ENCODE measurements at places on chromosomes 2 and 18.

DNA sequence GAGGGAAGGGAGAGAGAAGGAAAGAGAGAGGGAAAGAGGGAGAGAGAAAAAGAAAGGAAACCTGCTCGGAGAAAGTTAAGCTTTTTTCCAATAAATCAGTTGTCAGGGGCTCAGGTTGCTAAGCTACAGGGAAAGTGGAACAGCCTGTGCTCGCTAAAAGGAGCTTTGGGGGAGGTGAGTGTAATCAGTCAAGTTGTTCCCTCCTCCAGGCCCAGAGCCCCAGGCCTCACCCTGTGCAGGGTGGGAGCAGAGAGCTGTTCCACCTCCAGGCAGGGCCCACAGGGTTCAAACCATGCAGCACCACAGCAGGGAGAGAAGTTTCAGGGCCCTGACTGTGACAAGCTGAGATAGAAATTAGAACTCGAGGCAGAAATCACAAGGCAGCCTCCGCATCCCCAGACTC, 56.4 kb upstream of the PPP1CB start:
- no peak for DNase-seq

- no peak for DNase-seq
Observed at GRCh38 chr18:76441002-76441667, 53.9 kb downstream of the ZNF516 start.

- no peak for DNase-seq
Observed at GRCh38 chr2:187698374-187699110, 144.3 kb upstream of the TFPI start.

DNA sequence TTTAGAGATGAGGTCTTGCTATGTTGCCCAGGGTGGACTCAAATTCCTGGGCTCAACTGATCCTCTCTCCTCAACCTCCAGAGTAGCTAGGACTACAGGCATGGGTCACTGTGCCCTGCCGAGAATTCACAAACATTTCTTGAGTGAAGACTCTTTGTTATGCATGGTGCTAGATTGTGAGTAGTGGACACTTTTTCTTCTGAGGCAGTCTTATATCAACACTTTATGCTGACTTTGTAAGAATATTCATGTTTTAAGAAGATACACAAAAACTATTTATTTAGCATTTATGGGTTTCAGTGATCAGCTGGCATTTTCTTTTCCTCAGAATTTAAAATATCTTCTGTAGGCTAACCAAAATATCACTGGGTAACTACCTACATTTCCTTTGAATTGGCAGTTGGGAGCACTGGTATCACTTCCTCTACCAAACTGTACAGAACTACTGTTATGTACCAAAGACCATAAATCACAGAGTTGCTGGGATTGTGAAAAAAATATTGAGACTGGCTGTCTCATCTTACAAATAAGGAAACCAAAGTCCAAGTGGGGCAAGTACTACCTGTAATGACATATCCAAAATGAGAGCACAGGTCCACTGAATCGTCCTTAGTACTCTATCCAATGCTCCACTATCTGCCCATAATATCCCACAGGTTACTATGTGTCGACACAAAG, 34.0 kb downstream of the DOCK10 start:
- no peak for DNase-seq

DNA sequence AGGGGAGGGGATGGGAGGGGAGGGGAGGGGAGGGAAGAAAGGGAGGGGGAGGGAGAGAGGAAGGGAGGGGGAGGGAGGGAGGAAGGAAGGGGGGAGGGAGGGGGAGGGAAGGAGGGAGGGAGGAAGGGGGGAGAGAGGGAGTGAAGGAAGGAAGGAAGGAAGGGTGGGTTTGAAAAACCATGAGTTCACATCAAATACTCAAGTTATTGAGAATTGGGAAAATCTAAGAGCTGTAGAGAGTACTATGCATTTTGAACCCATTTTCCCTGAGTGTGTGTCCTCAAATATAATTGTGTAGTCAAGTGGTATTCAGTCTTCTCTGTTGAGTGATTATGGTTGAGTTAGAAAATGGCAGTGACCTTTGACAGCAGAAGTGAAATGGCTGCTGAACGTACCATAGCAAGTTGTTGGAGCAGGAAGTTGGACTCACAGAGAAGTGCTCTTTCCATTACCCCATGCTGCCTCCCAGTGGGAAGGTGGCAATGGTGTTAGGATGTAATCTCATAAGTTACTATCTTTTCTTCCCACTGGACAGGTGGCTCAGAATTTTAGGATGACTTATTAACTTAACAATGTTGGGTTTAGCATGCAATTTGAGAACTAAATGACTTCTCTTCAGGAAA, 214.6 kb downstream of the SETBP1 start:
- DNase-seq, result no peak

DNA sequence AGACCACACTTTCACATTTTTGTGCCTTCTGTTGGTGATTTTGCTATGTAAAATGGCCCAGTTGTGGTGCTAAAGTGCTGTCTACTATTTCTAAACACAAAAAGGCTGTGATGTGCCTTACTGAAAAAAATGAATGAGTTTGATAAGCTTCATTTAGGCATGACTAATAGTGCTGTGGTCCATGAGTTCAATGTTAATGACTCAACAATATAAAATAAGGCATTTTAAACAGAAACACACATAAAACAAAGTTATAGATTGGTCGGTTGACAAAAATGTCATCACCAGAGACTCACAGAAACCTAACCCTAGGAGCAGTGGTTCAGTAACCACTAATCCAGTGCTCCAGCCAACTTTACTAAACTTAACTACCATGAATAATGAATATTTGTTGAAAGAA, 160.0 kb downstream of the DNAH6 start:
- no peak for DNase-seq

DNA sequence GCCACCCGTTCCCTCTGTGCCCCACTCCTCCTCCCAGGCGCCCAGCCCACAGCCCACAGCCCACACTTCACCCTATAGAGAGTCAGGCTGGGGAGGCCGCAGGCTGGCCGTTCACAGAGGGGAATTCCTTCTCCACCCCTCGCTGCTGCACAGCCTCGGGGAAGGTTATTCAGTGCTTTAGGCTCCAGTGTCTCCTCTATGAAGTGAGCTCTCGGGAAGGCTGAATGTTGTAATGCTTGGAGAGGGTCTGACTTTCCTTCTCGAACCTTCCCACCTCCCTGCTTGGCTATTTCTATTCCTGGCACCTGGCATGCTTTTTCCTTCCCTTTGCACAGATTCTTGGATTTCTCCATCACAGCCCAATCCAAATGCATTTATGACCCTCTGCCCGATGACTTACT, 62.5 kb upstream of the SMAD7 start:
- no peak for DNase-seq

DNA sequence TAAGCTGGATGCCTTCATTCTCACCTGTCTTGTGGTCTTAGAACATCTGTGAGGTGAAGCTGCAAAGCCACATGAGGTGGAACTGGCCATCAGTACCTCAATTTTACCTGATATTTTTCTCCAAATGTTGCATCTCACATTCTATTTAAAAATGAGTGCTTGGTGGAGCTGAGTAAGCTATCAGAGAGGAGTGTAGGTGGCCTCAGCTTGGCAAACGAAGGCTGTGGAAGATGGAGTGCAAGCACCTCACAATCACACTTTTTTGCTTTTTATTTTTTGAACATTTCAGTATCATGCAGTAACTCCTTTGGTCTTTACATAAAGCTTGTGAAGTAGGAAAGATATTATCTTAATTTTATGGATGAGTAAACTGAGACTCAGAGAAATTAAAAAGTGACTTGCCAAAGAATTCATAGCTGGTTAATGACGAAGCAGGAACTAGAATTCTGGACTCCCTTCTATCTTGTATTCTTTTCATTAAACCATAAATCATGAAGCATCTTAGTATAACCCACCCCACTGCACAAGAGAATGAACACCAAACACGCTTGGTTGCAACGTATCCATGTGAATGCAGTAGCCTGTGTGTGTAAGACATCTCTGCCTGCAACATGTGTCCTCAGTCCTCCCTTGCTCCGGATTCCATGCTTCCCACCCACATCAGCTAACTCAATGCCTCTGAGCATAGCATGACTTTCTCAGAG, 27.2 kb downstream of the C2orf49 start:
- no peak for DNase-seq

DNA sequence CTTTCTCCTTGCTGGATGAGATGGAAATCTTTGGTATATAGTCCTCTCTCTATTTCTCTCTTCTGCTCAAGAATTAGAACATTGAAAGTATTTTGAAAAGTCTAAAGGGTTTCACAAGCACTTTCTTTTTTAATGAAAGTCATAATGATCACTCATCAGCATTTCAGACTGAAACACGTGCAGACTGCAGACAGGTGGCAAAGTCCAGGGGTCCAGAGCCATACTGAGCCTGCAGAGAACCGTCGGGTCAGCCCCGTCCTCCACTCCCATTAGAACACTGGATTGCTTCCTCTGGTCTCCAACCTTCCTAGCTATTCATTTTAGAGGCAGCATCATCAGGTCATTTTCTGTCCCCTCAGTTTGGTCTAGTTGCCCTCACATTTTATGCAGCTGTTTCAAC, 3.1 kb downstream of the TMEM247 start:
- no peak for DNase-seq

DNA sequence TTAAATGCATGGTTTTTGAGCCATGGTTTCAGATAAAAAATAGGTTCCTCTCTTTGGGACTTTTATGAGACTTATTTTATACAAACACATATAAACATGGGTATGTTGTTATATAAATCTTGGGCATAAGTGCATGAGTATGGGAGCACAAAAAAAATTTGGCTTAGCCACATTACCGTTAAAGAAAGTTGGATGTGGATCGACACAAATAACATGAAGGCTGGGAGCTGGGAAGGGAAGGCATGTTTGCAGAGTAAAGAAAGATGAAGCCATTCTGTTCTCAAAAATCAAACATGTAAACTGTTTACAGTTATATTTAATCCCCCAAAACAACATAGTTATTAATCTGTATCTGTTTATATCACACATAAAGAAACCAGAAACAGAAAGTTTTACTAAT, 313.8 kb downstream of the NRXN1 start:
- no peak for DNase-seq

DNA sequence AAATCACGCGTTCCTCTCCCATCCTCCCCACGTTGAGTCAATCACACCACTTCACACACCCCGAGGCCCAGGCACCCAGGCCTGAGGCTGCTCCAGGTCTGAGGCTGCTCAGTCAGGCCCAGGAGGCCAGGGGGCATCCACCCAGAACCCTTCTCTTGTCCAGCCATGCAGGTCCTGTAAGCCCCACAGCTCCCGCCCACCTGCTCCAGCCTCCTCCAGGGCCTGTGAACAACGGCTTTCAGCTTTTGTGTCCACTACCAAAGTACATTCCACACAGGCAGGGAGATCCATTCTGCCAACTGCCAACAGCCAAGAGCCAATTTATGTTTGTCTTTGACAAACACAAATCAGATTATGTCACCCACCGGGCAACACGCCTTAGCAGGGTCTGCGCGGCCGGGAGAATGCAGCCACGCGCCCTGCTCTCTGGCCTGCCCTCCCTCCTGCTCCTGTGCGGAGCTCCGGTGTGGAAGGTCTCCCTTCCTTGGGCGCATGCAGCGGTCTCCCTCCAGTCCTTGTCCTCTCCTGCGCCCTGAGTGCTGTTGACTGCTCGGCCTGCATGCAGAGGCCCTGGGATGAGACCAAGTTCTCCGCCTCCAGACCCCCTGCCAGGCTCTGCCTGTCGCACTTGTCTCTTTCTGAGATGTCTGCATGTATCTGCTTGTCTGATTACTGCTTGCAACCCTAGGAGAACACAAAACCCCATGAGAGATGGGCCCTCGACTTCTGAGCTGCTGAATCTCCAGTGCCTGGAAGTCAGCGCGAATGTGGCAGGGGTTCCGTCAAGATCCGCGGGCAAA, 146.6 kb downstream of the ZNF516 start:
- no peak for DNase-seq

DNA sequence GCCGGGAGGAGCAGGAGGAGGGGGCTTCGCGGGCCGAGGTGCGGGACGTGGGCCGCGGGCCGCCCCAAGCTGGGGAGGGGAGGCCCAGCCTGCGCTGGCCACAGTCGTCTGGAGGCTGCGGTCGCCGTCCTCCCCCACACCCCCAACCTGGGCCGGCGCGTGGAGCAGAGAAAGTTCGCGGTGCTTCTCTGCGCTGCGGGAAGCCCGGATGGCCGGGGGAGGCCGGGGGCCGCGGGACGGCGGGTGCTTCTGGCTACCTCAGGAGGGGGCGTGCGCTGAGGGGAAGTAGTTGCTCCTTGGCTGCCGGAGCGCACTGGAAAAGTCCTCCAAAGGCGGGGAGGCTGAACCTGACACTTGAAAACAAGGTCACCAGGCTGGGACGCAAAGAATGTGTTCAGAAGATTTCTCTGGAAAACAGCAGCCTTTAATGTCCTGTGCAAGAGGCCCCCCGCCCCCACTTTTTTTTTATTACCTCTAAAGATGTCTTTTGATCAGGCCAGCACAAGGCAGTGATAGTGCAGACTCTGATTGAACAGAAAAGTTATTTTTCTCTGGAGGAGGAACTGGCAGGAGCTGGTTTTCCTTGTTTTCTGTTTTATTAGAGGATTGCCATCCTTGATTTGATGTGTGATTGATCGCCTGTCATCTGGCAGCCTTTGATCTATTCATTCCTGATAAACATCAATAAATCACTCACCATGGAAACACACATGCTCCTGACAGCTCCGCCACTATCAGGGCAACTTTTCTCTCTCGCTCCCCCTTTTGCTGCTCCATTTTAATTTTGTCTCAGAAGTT, 1.6 kb downstream of the TSHZ1 start:
- DNase-seq, result no peak

GRCh38 chr2:30282081-30282480, 50.7 kb downstream of the LBH start:
- no peak for DNase-seq

DNA sequence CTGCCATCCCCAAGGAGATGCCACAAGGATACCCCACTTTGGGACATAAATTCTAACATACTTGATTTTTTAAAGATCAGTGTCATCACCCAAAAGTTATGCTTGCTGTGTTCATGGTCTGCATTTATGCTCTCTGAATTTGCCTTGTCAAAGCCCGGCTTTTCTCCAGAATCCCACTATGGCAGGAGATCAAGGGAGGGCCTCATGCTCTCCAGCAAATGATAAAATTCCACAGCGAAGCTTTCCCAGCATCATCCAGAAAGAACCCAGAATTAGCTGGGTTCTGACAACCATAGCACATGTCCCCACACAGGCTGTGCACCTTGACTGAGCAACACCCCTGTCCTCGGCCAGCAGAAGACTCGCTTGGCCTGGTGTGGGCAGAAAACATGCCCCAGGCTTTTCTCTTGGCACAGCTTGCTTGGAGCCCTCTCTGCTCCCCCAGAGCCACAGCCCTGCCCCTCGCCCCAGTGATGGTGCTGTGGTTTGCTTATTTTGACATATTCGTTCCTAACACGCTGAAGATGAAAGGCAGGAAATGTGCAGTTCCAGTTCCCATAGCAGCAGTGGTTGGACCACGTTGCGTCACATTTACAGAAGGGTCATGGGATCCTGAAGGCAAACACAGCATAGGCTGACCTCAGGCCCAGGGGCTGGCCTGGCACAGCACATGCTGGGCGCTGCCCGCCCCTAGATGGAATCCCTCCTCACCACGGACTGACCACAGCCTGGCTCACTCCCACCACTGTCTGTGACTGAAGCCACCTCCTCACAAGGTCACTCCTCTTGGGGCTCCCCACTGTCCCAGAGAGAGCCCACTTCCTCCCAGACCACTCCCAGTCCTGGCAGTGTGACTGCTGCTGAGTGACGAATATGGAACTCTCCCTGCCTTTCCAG, 14.1 kb upstream of the CHRNA1 start:
- peak; percentile 82 for DNase-seq

Data from T-cell (primary cell).